ENCODE measurements at places on chromosomes 4 and X. TPM values are rescaled to one million over a fixed set of nuclear protein-coding genes. Genes with fewer than 3 reads are reported as not detected.
A peak's percentile ranks its signal among the peaks of the same experiment; 100 is the strongest.

HSD17B11 gene
- total RNA-seq = 19.8 TPM

FDCSP gene
- not detected for total RNA-seq

- no peaks in the 10 kb centered on the region for H3K36me3 ChIP-seq
- H3K27ac ChIP-seq = no peak overlapping the region
- no peak overlapping the region for H3K4me3 ChIP-seq
- H3K27me3 ChIP-seq = no peaks in the 10 kb centered on the region
- no peaks in the 10 kb centered on the region for H3K4me1 ChIP-seq
Observed at GRCh38 chrX:24563291-24564010, 83.7 kb downstream of the PCYT1B start.

DNA sequence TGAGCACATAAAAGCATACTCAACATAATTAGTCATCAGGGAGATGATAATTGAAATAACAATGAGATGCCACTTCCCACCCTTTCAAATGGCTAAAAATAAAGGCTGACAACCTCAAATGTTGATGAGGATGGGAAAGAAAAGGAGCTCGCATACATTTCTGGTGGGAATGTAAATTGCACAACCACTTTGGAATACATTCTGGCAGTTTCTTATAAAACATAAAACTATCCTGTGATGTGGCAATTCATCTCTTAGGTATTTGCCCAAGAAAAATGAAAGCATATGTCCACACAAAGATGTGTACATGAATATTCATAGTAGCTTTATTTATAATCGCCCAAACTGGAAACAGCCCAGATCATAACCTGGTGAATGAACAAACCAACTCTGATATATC lies 687 bp upstream of the ZNF275 start:
- peak overlapping the region; percentile 83 for H3K4me3 ChIP-seq
- H3K27me3 ChIP-seq = no peaks in the 10 kb centered on the region
- peaks cover 31% of the 10 kb centered on the region for H3K4me1 ChIP-seq
- no peak overlapping the region for H3K27ac ChIP-seq

DNA sequence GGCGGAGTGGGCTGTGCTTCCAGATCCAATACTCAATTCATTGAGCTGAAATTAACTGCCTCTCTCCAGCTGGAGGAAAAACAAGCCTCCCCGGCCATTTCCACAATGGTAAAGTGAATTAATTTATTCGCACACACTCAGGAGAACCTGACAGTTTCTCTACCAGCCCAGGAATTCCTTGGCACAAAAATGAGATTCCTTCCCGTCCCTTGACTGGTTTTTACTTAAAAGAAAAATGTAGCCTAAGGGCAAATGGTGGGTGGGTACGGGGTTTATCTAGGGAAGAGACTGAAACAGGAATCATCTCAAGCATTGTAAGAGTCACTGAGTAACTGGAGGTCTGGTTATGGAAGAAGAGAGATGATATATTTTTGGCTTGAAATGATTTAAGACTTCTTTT lies 102.7 kb downstream of the VCX3A start:
- H3K4me3 ChIP-seq = no peak overlapping the region
- H3K27ac ChIP-seq = no peak overlapping the region
- H3K27me3 ChIP-seq = no peaks in the 10 kb centered on the region
- H3K36me3 ChIP-seq = no peaks in the 10 kb centered on the region
- DNase-seq = no peak
- no peaks in the 10 kb centered on the region for H3K4me1 ChIP-seq

DNA sequence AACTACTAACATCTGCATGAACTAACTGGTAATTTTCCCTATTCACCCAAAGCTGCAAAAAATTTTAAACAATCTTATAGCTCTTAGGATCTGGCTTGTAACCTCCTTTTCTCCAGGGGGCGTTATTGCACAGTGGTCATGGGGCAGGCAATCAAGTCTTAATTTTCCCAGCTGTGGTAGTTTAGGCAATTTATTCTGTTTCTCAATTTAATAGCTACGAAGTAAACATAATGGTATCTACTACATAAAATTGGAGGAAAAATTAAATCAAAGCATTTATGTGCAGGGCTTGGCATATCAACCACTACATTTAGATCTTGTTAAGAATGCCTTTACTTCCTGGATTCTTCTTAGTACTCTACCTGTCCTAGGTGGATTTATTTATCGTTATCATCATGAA lies 137.4 kb upstream of the GUCY1A1 start:
- H3K27me3 ChIP-seq = no peaks in the 10 kb centered on the region
- no peak overlapping the region for H3K27ac ChIP-seq
- no peak overlapping the region for H3K4me3 ChIP-seq
- no peaks in the 10 kb centered on the region for H3K36me3 ChIP-seq

DSPP gene
- total RNA-seq = not detected

GRCh38 chr4:71290074-71290473 lies 48.7 kb upstream of the SLC4A4 start:
- no peak overlapping the region for H3K27ac ChIP-seq
- no peak for DNase-seq

- peaks cover 10% of the 10 kb centered on the region for H3K4me1 ChIP-seq
- no peak overlapping the region for H3K4me3 ChIP-seq
- H3K27me3 ChIP-seq = no peaks in the 10 kb centered on the region
- H3K36me3 ChIP-seq = no peaks in the 10 kb centered on the region
- DNase-seq = no peak
Observed at GRCh38 chr4:112105201-112105969, 39.9 kb upstream of the FAM241A start.

- peak; percentile 28 for DNase-seq
- peaks cover 39% of the 10 kb centered on the region for H3K27me3 ChIP-seq
- no peak within 1 kb of the TSS for H3K27ac ChIP-seq
- peak within 1 kb of the TSS; percentile 72 for H3K4me3 ChIP-seq
Observed at GRCh38 chr4:108762559-108763225, at the start of gene ETNPPL. ETNPPL (minus strand) TSS chr4:108763053; CDS start chr4:108762898, 155 bp downstream.

DNA sequence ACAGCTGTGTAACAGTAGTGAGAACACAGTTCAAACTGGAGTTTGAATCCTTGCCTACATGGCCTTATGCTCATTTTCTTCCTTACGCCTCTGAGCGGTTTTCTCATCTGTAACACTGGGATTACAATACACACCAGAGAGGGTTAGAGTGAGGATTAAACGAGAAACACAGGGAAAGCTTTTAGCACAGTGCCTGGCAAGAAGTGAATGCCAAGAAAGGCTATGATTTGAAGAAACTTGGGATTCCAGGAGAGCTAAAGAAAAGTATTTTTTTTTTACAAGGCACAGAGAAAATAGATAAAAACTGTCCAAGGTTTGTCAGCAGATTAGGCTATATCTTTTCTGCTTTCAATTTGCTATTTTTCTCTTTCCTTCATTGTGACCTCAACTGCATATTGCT lies 246.4 kb downstream of the FBXW7 start:
- no peak for DNase-seq
- no peaks in the 10 kb centered on the region for H3K4me1 ChIP-seq
- no peak overlapping the region for H3K4me3 ChIP-seq
- no peaks in the 10 kb centered on the region for H3K27me3 ChIP-seq
- no peak overlapping the region for H3K27ac ChIP-seq

TMEM144 gene
- total RNA-seq = not detected

- DNase-seq = no peak
- no peak overlapping the region for H3K27ac ChIP-seq
- H3K27me3 ChIP-seq = peaks cover 36% of the 10 kb centered on the region
- H3K4me3 ChIP-seq = no peak overlapping the region
- H3K36me3 ChIP-seq = no peaks in the 10 kb centered on the region
Observed at GRCh38 chr4:123673971-123674370, 277.4 kb downstream of the SPRY1 start.

CT47B1 gene
- total RNA-seq = not detected

EVC2 gene
- total RNA-seq = 1.7 TPM

GIMD1 gene
- total RNA-seq = not detected

REELD1 gene
- total RNA-seq = 0.21 TPM

SEL1L3 gene
- 67.1 TPM for total RNA-seq

DNA sequence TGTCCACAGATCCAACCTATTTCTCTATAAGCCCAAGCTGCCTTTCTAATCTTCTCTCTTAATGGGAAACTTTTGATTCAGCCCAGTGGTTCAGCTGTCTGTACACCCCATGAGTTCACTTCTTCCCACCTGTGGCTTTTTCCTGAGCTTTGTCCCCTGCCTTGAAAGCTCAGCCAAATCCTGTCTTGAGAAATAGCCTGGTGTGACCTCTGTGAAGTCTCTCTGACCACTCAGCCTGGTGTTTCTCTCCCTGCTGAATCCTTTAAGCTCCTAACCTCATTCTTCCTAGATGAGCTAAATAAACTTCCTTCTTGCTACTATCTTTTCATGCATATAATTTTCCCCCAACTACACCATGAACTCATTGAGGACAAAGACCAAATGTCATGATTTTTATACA lies 15.2 kb upstream of the HERC5 start:
- no peaks in the 10 kb centered on the region for H3K27me3 ChIP-seq
- peaks cover 13% of the 10 kb centered on the region for H3K36me3 ChIP-seq
- DNase-seq = no peak
- peaks cover 4% of the 10 kb centered on the region for H3K4me1 ChIP-seq
- H3K4me3 ChIP-seq = no peak overlapping the region

- no peak for DNase-seq
- H3K27me3 ChIP-seq = no peaks in the 10 kb centered on the region
- H3K36me3 ChIP-seq = no peaks in the 10 kb centered on the region
- H3K4me1 ChIP-seq = peaks cover 56% of the 10 kb centered on the region
Observed at GRCh38 chrX:149628768-149629167, 2.8 kb downstream of the TMEM185A start.

SLC26A1 gene
- not detected for total RNA-seq

GRCh38 chrX:120306630-120307029 lies 4.6 kb downstream of the TMEM255A start:
- DNase-seq = no peak
- H3K4me3 ChIP-seq = no peak overlapping the region
- peaks cover 25% of the 10 kb centered on the region for H3K4me1 ChIP-seq
- H3K27me3 ChIP-seq = peaks cover 11% of the 10 kb centered on the region

GRCh38 chrX:1899841-1900240 lies 285.0 kb downstream of the ASMT start:
- no peaks in the 10 kb centered on the region for H3K27me3 ChIP-seq
- no peak overlapping the region for H3K27ac ChIP-seq
- H3K4me1 ChIP-seq = no peaks in the 10 kb centered on the region

MSANTD1 gene
- 0.45 TPM for total RNA-seq

- H3K4me3 ChIP-seq = no peak overlapping the region
- H3K27me3 ChIP-seq = peaks cover 2% of the 10 kb centered on the region
- no peak for DNase-seq
- H3K27ac ChIP-seq = no peak overlapping the region
- H3K4me1 ChIP-seq = no peaks in the 10 kb centered on the region
Observed at GRCh38 chr4:42216664-42217063, 64.2 kb upstream of the BEND4 start.

DNA sequence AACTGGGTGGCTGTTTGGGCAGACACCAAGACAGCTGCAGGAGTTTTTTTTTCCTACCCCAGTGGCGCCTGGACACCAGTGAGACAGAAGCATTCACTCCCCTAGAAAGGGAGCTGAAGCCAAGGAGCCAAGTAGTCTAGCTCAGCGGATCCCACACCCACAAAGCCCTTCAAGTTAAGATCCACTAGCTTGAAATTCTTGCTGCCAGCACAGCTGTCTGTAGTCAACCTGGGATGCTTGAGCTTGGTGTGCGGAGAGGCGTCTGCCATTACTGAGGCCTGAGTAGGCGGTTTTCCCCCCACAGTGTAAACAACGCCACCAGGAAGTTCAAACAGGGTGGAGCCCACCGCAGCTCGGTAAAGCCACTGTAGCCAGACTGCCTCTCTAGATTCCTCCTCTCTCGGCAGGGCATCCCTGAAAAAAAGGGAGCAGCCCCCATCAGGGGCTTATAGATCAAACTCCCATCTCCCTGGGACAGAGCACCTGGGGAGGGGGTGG lies 171.4 kb downstream of the ARHGEF9 start:
- no peak overlapping the region for H3K4me3 ChIP-seq
- no peak for DNase-seq
- no peaks in the 10 kb centered on the region for H3K27me3 ChIP-seq
- H3K36me3 ChIP-seq = no peaks in the 10 kb centered on the region
- no peak overlapping the region for H3K27ac ChIP-seq
- no peaks in the 10 kb centered on the region for H3K4me1 ChIP-seq

- H3K4me1 ChIP-seq = no peaks in the 10 kb centered on the region
- DNase-seq = no peak
- no peak overlapping the region for H3K27ac ChIP-seq
- no peaks in the 10 kb centered on the region for H3K27me3 ChIP-seq
Observed at GRCh38 chr4:90328558-90328957, 201.4 kb downstream of the CCSER1 start.

CTAG1A gene
- not detected for total RNA-seq

DNA sequence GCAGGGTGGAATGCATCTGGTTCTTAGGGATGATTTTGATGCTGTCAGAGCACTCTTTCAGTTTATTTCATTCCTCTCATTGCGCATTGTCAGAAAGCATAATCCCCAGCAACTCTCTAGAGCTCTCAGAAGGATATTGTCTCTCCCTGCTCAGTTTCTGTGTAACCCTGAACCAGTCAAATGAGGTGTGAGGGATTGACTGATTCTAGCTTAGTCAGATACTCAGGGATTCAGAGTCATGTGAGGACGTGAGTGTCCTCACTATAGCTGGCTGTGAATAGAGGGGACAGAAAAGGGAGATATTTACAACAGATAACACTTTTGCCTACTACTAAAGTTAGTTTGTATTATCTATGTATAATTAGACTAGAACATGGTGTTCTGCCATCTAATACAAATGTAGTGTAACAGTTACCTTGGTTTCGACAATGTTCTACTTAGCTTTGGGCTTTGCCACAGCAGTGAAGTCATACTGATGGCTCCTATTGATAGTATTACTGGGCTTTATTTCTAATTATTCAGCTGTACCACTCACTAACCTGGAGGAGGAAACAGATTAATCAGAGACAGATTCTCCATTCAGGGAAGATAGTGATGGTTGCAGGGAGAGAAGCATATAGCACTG lies 19.5 kb downstream of the AP1AR start:
- no peak overlapping the region for H3K27ac ChIP-seq
- no peaks in the 10 kb centered on the region for H3K27me3 ChIP-seq
- peaks cover 3% of the 10 kb centered on the region for H3K36me3 ChIP-seq

TEX11 gene
- not detected for total RNA-seq

DNA sequence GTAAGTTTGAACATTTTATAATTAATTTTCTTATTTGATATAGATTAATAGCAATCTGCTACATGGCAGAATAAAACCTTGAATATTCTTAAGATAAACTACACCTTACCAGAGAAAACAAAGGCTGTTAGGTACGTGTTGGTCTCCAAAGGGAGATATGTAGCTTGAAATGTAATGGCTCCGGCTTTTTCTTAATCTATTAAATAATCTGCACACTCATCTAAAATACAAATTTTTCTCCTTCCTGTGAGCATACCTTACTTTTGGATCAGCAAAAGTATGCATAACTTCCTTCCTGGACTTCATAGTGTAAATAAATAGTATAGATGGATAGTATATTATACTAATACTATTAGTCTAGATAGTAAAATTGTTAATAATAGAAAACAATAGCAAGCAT lies 141.3 kb downstream of the JADE1 start:
- H3K4me3 ChIP-seq = no peak overlapping the region
- no peaks in the 10 kb centered on the region for H3K27me3 ChIP-seq
- no peak overlapping the region for H3K27ac ChIP-seq
- H3K4me1 ChIP-seq = no peaks in the 10 kb centered on the region

- peaks cover 71% of the 10 kb centered on the region for H3K4me1 ChIP-seq
- H3K27me3 ChIP-seq = no peaks in the 10 kb centered on the region
- H3K36me3 ChIP-seq = no peaks in the 10 kb centered on the region
Observed at GRCh38 chrX:39331082-39331704, 529.9 kb downstream of the MID1IP1 start.

GRCh38 chr4:177386278-177386815 lies 55.9 kb downstream of the AGA start:
- H3K27me3 ChIP-seq = peaks cover 4% of the 10 kb centered on the region
- no peaks in the 10 kb centered on the region for H3K36me3 ChIP-seq
- H3K4me1 ChIP-seq = no peaks in the 10 kb centered on the region
- no peak overlapping the region for H3K4me3 ChIP-seq
- no peak overlapping the region for H3K27ac ChIP-seq
- DNase-seq = no peak

All from activated CD4-positive, alpha-beta memory T cell treated with anti-CD3 and anti-CD28 coated beads for 36 hours (primary cell).